T-helper 22 cell (primary cell): ENCODE measurements at places on chromosomes 2 and 18.

DNA sequence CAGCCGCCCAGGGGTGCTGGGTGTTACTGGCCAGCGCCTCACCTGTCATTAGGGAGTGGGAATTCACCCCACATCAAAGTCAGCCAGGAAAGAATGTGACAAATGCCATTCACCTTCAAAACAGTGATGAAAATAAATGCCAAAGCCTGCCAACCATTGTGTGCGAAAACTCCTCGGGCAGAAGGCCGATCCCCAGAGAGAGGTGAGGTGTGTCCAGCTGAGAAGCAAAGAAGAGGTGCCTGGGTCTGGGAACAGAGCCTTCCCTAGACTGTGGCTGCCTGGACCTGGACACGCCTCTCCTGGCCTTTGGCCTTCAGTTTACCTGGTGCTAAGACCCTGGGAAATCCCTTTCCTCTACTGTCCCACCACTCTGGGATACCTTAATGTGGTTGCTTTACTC lies 142.7 kb downstream of the CYP26B1 start:
- no peak for DNase-seq

GRCh38 chr2:105775809-105776559 lies 31.3 kb downstream of the NCK2 start:
- DNase-seq = no peak

DNA sequence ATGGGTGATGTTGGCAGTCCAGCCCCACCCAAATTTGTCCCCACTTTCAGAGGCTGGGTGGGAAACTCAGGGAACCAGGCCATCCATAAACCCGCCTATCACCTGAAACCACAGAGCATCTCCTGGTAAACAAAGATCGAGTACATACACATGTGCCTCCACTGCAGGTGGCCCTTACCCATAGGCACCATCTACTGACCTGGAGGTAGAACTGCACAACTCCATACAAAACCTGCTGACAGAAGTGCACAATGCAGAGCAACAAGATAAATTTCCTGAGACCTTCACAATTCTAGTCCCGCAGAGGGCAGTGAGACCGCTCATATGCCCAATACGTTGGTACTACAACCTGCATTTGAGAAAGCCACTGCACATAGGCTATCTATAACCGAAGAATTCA lies 856.3 kb downstream of the SUCLG1 start:
- DNase-seq = no peak

GRCh38 chr2:235432741-235433520 lies 60.9 kb upstream of the AGAP1 start:
- no peak for DNase-seq

- DNase-seq = no peak
Observed at GRCh38 chr2:145091967-145092366, 572.0 kb upstream of the ZEB2 start.

DNA sequence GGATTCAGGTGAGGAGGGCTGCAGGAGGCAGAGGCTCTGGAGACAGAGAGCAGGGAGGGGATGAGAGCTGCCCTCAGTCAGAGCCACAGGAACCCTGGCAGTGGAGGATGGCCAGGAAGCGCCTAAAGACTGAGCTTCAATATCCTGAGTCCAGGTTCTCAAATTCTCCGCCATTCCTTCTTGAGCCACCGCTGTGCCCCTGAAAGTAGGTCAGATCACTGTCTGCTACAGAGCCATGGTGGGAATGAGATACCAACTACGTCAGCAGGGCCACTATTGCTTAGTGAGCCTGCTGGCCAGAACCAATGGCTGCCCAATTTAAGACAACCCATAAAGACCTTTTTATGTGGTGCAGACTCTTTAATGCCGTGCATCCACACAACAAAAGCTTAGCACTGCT lies 155.5 kb downstream of the CTIF start:
- no peak for DNase-seq

- DNase-seq = no peak
Observed at GRCh38 chr18:68667121-68667520, 47.8 kb downstream of the TMX3 start.

GRCh38 chr18:26863122-26863879 lies 2.2 kb downstream of the AQP4 start:
- DNase-seq = no peak

DNA sequence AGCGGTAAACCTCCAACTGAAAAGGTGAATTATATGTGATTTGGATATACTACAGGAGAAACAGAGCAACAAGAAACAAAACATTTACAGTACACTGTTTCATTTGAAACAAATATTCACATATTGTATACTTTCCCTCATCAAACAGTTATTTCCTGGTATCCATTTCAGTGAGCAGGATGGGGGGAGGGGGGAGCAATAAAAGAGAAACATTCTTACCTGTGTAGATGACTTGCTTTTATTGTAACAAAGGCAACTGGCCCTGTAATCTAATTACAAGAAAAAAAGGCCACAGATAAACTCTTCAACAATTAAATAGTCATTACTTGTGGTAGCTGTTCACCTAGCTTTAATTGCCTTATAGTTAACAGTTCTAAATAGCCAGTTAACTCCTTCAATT lies 3.9 kb upstream of the PPP1CB start:
- DNase-seq = no peak

GRCh38 chr18:75244351-75245313 lies 34.0 kb downstream of the TSHZ1 start:
- DNase-seq = no peak

DNA sequence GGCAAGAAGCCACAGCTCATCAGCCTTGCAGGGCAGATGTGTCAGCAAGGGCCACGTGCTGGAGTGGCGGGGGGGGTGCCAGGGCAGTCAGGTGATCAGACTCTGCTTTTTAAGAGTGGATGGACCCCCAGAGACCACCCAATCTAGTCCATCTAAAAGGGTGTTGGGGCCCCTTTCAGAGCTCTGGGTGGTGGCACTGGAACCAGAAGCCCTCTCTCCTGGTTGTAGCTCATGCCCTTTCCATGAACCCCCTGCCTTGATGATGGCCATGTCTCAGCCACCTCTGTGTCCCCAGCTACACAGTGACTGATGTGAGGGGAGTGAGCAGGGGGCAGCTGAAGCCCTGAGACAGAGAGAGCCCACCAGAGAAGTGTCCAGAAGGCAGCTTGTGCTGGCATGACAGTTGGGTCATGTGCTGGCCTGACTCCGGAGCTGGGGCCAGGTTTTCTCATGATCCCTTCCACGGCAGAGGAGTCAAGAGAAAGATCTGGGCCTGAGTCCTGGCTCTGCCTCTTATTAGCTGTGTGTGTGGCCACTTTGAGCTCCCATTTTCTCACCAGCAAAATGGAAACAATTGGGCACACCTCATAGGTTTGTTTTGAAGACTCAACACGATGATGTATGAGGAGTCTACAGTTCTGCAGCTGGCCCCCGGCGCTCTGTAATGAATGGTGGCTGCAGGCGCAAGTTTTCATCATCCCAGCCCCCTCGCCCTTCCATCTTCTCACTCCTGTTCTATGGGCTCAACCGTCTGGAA lies 195.7 kb downstream of the ZFP36L2 start:
- DNase-seq = no peak

- no peak for DNase-seq
Observed at GRCh38 chr2:175855236-175855635, 146.8 kb downstream of the LNPK start.

DNA sequence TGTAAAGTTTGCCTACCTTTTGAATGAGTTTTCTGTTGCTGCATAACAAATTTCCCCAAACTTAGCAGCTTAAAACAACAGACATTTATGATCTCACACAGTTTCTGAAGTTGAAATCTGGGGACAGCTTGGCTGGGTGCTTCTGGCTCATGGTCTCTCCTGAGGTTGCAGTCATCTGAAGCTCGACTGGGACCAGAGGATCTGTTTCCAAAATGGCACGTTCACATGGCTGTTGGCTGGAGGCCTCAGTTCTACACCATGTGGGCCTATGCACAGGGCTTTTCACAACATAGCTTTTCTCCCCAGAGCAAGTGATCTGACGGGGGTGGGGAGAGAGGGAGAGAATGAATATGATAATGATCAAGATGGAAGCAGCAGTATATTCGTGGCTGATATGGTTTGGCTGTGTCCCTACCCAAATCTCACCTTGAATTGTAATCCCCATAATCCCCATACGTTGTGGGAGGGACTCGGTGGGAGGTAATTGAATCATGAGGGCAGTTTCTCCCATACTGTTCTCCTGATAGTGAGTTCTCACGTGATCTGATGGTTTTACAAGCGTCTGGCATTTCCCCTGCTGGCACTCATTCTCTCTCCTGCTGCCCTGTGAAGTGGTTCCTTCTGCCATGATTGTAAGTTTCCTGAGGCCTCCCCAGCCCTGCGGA lies 3.5 kb downstream of the RALB start:
- no peak for DNase-seq

GRCh38 chr2:18153741-18154140 lies 275.3 kb downstream of the KCNS3 start:
- DNase-seq = no peak

- DNase-seq = no peak
Observed at GRCh38 chr2:197130318-197130717, 180.3 kb downstream of the ANKRD44 start.

- no peak for DNase-seq
Observed at GRCh38 chr2:11625671-11626070, 44.3 kb downstream of the NTSR2 start.

DNA sequence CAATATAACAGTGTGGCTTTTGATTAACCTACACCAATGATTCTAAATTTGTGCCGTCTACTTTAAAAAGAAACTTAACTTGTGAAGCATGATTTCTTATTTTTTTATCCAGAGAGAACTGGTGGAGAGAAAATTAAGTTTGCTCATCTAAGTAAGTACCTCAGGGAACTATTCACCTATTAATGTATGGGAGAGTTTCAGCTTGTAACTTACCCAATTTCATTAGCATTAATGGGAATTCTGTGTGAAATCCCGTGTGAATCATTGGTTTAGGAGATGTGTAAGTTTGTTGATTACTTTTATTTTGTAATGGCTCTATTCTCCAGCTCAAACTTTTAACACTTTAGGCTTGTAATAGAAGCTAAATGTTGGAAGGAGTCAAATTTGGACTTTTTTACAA lies 1061.5 kb downstream of the TDRD15 start:
- no peak for DNase-seq

GRCh38 chr18:31500051-31500688 lies 2.2 kb downstream of the DSG2 start:
- no peak for DNase-seq

GRCh38 chr2:200336980-200337615 lies 30.6 kb downstream of the SPATS2L start:
- no peak for DNase-seq

DNA sequence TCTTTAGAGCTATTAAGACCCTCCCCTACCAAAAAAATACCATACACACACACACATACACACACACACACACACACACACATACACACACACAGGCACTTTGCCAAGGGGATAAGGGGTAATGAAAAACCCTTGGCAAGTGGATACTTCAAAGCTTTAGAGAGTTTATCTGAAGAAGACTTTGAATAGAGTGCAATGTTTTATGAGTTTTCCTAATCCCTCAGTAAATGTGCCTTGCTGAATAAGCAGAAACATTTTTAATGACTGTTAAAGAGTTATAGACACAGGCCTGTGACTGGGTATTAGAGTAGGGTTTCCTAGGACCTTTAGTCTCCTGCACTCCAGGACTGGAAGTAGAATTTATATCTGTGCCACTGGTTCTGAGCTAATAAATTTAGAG lies 75.5 kb upstream of the CTAGE1 start:
- DNase-seq = no peak

- DNase-seq = no peak
Observed at GRCh38 chr18:61546590-61546989, 213.4 kb downstream of the CDH20 start.

- DNase-seq = no peak
Observed at GRCh38 chr2:172600557-172601008, 44.7 kb downstream of the PDK1 start.

DNA sequence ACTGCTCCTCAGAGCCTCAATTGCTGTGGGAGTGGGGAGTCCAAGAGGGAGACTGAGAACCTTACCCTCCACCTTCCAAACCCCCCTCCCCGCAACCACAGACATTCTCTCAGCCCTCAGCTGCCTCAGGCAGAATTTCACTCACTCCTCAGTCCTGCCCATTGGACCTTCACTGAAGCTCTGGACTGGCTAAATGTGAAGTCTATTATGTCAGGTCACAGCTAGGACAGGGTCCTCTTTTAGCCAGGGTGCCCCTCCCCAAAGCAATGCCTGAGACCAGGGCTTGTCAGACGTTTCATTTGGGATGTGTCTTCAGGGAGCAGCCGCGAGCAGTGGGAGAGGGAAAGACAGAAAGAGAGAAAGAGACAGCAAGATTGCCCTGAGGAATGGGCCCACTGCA lies 199.3 kb upstream of the CCDC68 start:
- DNase-seq = no peak

DNA sequence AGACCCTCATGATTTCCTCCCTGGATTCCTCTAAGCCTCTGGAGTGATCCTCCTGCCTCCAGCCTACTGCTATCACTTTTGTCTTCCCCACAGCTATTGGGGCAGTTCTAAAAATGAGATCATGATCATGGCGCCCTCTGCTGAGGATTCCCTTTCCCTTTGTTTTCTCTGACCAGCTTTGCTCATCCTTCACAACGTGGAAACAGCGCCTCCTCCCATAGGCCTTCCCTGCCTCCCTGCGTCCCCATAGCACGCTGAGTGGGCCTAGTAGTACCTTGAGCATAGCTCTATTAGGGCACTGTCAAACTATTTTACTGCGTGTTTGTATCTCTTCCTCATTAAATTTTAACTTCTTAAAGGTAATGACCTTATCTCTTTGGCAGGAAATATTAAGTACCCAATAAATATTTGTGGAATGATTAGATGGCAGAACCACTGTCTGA lies 207.0 kb upstream of the FANCL start:
- no peak for DNase-seq

GRCh38 chr2:178241844-178242551 lies 47.7 kb downstream of the OSBPL6 start:
- DNase-seq = no peak

DNA sequence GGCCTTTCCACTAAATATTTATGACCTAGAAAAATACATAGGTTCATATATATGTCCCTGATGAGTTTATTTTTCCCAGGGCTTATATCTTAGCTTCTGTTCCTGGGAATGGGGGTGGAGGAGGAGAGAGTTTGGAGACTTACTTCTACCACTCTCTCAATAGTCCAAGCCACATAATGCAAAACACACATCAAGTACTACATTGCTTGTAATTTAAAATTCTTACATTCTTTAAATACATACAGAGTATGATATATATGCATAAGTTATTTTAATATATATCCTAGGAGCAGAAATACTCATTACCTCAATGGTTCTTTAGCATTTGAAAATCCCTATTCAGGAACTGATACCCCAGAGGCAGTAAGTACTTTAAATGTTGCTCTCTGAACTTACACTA lies 73.2 kb upstream of the MYL1 start:
- DNase-seq = no peak

GRCh38 chr2:145597006-145597405 lies 1077.1 kb upstream of the ZEB2 start:
- no peak for DNase-seq

- DNase-seq = no peak
Observed at GRCh38 chr2:240231838-240232244, 91.4 kb upstream of the OTOS start.

DNA sequence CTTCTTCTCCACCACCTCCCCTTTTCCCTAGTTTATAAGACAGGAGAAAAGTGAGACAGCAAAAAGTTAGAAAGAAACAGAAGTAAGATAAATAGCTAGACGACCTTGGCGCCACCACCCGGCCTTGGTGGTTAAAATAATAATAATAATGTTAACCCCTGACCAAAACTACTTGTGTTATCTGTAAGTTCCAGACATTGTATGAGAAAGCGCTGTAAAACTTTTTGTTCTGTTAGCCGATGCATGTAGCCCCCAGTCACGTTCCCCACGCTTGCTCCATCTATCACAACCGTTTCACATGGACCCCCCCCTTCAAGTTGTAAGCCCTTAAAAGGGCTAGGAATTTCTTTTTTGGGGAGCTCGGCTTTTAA lies 1.5 kb upstream of the BUB1 start:
- no peak for DNase-seq

GRCh38 chr2:9912468-9912867 lies 39.0 kb upstream of the GRHL1 start:
- DNase-seq = no peak
